ENCODE measurements at places on chromosomes 7 and 10.

GRCh38 chr7:83259064-83259463 is 96.4 kb upstream of the PCLO start:
- no peak for DNase-seq

DNA sequence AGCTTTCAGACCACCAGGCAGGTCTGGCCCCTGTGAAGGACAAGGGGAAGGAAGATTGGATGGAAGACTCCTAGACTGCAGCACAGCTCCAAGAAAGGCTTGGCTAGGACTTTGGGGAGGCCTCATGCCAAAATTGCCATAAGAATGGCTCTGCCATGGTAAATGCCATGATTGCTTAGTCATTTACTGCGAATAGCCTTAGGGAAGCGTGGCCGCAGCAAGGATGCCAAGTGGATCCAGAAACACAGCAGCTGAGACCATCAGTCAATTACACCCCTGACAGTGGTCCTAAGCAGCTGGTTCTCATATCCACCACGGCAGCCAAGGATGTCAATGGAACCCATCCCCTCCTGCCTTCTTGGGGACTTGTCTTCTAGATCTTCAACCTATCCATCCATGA is 88.2 kb upstream of the AUTS2 start:
- no peak for DNase-seq

DNA sequence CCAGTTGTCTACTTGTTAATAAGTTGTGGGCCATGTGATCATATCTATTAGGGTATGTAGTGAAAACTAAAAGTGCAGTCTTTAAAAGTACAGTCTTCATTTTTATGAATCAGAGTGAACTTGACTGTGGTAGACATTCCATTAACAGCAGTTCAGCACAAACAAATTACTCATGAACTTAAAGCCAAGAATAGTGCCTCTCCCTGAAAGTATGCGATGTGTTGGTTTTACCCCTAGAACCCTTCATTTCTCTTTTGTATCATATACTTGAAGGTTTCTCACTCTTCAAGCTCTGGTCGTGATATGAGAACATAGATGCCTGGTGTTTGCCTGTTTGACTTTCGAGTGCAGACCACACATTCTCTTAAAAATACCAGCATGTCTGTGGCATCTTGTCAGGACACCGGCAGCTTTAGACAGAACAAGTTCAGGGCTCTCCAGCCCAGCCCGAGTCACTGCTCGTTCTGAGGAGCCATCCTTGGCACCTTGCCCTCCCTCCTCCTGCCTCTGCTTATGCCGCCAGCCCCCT is 159.3 kb downstream of the LCOR start:
- DNase-seq: no peak

DNA sequence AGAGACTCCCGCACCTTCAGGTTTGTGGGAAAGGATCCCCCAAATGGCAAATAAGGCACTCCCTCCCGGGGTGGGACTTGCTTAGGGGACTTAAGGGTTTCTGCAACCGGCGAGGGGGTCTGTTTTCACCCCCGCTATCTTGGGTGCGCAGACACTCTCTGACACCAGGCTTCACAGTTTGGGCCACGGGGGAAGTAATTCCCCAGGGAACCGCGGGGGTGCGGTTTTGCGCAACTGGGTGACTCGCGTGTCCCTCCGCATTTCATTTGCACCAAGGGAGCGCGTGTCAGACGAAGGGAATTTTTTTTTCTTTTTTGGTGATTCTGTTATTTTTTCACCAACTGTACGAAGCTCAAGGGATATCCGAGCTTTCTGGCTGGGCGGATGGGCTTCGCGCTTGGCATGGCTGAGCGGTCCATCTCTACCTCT is 1.7 kb downstream of the GRM8 start:
- no peak for DNase-seq

GRCh38 chr7:33357846-33358245 is 228.5 kb downstream of the BBS9 start:
- no peak for DNase-seq

DNA sequence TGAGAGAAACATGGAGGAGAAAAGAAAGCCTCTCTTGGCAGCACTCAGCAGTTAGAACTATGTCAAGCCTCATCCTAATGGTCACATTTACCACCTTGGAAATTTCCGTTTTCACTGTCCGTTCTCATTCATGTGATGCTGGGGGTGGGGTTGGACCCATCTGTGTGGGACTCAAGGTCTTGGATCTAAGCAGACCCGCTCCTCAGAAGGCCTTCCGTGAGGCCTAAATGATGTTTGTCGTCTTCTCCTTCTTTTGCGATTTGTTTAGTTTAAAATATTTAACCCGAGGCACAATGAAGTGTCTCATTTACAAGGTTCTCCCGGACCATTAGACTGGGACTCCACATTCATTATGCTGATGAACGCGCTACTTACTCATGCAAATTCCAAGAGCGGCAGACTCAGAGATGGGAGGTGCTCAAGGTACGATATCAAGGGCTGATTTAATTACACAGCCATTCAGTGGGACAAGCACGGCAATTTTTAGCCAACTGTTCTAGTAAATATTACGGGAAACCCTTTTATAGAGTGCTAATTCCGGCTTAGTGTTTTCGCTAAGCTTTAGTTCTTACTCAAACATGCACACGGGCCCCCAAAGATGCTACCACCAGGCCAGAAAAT is 109.1 kb upstream of the EFCAB10 start:
- DNase-seq: no peak

- DNase-seq: no peak
Observed at GRCh38 chr7:93920496-93921182, 896 bp upstream of the GNG11 start.

- no peak for DNase-seq
Observed at GRCh38 chr7:35374858-35375257, 121.0 kb upstream of the TBX20 start.

DNA sequence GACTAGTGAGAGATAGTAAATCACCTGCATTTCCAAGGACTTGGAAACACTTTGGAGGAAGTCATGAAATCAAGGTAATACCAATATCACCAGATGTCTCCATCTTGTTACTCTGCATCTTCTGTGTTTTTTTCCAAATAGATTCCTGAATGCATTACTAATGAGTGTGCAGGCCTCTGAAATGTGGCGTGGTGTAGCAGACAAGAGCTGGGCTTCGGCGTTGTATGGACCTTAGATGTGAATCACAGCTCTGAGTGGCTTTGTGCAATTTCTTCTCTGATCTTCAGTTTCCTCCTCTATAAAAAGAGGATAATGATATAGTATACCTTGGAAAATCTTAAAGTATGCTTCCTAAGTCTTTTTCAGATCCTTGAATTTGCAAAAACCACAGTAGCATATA is 9.6 kb upstream of the MYPN start:
- DNase-seq: no peak

DNA sequence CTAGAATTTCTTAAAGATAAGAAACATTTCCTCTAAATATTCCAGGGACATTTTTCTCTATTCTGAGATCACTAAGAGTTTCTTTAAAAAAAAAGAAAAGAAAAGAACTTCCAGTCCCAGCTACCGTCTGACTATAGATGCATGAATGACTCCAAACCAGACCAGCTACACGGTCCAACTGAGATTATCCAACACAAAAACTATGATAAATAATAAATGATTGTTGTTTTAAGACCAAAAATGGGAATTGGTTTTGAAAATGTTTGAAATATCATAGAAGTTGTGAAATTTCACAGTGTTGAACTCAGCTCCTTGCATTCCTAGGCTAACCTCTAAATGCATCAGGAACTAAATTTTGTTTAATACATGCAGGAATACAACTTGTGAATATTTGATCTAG is 1619.6 kb upstream of the LRRTM3 start:
- DNase-seq: no peak

- no peak for DNase-seq
Observed at GRCh38 chr10:73094986-73095480, 1.6 kb downstream of the P4HA1 start.

- peak; percentile 53 for DNase-seq
Observed at GRCh38 chr7:73701357-73701995, 18.0 kb downstream of the STX1A start.

- DNase-seq: no peak
Observed at GRCh38 chr7:132766660-132767059, 190.4 kb upstream of the PLXNA4 start.

- no peak for DNase-seq
Observed at GRCh38 chr10:127556916-127557315, 7.8 kb downstream of the NPS start.

DNA sequence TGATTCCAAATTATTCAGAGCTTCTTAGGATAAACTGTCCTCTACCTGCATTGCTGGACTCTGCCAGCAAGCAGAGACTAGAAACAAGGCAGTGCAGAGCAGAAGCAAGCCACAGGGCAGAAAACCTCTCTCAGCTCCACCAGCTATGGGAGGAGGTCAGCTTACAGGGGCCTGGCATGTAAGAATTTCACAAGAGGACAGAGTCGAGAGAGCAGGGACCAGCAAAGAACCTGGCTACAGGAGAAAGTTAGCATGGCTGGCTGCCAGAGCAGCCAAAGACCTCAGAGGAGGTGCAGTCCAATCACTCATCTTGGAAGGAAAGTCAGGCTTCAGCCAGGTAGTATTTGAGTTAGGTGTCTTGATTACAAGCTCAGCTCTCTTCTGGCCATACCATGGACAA is 62.9 kb downstream of the ENO4 start:
- DNase-seq: no peak

- no peak for DNase-seq
Observed at GRCh38 chr7:68613405-68613804, 984.9 kb upstream of the AUTS2 start.

GRCh38 chr7:29793507-29793906 is 12.8 kb upstream of the WIPF3 start:
- DNase-seq: no peak

DNA sequence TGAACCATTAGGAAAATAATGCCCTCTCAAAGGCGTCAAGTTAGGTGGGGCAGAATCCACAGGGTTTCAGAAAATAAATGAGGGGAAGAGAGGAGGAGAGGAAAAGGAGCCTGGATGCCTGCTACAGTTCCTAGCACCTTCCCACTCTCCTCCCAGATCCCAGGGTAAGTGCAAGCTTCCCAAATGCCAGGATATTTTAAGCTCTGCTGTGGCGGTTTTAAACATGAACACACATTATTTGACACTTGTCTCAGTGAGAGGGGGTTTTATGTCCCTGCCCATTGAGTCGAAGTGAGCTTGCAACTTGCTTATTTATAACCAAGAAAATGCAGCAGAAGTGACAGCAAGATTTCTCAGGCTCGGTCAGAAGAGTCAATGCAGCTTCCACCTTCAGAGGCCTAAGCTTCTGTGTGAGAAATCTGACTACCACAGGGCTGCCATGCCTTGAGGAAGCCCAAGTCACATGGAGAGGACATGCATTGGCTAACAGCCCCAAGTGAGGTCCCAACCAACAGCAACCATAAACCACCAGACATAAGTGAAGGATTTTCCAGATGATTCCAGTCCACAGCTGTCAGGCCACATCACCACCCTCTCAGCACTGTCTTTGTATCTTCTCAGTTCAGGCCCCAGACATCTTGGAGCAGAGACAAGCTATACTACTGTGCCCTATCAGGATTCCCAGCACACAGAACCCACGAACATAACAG is 17.9 kb upstream of the BMPER start:
- DNase-seq: no peak

GRCh38 chr10:43106256-43107091 is 29.6 kb downstream of the RET start:
- no peak for DNase-seq

DNA sequence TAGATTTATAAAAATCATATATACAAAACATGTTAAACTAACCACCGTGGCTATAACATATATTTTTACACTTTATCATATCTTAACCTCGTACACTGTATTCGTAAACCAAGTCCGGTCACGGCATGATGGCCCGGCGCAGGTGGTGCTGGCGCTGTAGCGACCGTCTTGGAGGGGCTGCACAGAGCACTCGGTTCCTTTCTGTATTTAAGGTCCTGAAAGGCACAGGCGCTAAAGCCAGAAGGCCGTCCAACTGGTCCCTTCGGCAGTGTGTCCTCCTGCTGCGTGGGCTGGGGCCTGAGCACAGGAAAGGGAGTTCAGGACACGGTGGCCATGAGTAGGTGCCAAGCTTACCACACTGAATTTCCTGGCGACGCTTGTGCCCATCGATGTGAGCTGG is 33.8 kb downstream of the AMZ1 start:
- DNase-seq: no peak

DNA sequence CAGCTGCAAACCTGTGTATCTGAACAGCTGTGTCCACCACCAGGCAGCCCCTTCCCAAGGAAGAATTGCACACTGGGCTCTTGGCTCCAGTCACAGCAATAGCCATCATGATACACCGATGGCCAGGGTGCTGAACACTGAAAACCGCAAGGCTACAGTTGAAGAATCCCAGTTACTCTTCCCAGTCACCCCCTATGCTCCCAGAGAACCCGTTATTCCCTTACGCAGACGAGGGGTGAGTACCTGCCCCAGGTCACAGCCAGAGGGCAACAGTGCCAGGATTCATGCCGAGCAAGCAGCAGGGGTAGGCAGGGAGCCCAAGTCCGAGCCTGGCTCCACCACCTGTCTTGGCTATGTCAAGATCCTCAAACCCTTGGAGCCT is 57.8 kb downstream of the RASGEF1A start:
- DNase-seq: peak; percentile 12

DNA sequence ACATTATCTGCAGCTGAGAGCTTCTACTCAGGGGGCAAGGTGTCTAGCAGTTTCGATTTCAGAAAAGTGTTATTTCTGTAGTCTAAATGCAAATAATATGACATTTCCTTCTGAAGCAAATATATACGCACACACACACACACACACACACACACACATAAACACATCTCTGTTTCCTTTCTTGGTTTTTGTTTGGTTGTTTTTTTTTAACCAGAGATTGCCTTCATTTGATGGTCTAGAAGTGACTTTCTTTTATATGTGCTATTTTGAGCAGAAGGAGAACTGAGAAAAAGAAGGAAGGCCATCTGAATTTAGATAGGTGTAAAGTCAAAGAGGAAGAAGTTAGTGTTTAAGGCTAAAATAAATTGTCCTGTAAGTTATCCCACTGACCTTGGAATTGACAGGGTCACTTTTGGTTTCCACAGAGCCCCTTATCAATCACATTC is 142.2 kb downstream of the TRIL start:
- DNase-seq: no peak

GRCh38 chr10:78985973-78986818 is 82.6 kb upstream of the ZMIZ1 start:
- no peak for DNase-seq

DNA sequence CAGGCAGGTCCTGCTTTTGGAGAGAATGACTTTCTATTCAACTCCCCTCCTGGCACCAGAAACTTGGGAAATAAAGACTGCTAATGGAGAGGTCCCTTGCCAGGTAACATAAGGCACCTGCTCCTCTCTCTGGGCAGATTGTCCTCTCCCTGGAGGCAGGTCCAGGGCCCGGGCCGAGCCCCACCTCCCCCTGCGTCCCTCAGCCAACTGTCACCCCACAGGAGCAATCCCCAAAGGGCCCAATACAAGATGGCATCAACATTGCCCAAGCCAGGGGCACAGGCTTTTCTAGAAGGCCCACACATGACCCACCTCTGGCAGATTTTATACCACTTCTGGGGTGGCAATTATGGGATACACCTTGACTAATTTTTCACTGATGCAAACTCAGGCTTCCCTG is 145.2 kb downstream of the HERPUD2 start:
- DNase-seq: no peak

GRCh38 chr10:94062611-94063010 is 68.9 kb downstream of the PLCE1 start:
- no peak for DNase-seq
